ENCODE measurements at places on chromosomes 1 and 21. TPM values are rescaled to one million over a fixed set of nuclear protein-coding genes. Genes with fewer than 3 reads are reported as not detected.
A peak's percentile ranks its signal among the peaks of the same experiment; 100 is the strongest.

The KCND3 gene
- 5.5 TPM for total RNA-seq

The SPRR3 gene
- total RNA-seq: not detected

GRCh38 chr1:1381294-1381693 lies 6.3 kb upstream of the AURKAIP1 start:
- no peak overlapping the region for H3K4me3 ChIP-seq
- no peaks in the 10 kb centered on the region for H3K27me3 ChIP-seq
- no peak for DNase-seq
- peaks cover 4% of the 10 kb centered on the region for H3K4me1 ChIP-seq

DNA sequence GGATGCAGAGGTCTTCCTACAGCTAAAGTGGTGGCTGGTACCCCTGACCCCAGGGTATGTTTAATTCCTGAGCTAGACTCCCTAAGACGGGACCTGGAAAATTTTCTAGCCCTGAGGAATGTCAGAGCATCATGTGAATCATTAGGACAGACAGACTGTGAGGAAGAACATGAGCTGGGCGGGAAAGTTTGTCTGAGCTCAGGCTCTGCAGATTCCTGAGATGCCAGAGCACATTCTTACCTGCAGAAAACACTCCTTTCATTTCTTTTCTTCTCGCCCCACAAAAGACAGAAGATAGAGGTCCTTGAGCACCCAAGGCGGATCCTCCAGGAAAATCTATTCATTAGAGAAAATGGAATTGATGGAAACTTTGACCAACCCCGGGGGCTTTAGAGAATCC lies 6.5 kb downstream of the CAPN2 start:
- peak overlapping the region; percentile 73 for H3K27ac ChIP-seq
- H3K27me3 ChIP-seq: no peaks in the 10 kb centered on the region
- H3K4me1 ChIP-seq: peaks cover 98% of the 10 kb centered on the region

DNA sequence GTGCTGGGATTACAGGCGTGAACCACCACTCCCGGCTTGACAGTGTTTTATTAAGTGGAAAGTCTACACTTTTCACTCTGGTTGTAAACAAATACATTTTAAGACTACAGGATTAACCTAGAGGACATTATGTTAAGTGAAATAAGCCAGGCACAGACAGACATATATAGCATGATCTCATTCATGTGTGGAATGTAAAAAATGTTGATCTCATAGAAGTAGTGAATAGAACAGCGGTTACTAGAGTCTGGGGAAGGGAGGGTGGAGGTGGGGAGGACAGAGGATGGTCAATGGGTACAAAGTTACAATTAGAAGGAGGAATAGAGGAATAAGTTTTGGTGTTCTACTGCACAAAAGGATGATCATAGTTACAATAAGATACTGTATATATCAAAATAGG lies 16.9 kb downstream of the CTH start:
- H3K27me3 ChIP-seq: no peaks in the 10 kb centered on the region
- H3K4me1 ChIP-seq: no peaks in the 10 kb centered on the region
- H3K27ac ChIP-seq: no peak overlapping the region
- no peak overlapping the region for H3K4me3 ChIP-seq
- DNase-seq: no peak

DNA sequence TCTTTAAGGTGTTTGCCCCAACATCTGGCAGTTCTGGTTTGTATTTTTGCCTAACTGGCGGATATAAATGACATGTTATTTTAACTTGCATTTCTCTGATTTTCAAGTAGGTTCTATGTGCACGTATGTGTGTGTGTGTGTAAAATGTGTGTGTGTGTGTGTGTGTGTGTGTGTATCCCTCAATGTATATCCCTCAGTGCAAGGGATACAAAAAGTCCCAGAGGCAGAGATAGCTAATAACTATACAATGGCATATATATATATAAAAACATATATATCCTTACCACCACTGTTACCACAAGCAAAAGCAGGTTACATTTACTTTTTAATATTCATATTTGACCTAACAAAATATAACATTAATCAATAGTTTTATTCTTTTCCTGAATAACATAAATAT lies 95.0 kb upstream of the NR5A2 start:
- H3K27ac ChIP-seq: no peak overlapping the region

GRCh38 chr1:36128126-36128904 lies 3.3 kb upstream of the COL8A2 start:
- no peak overlapping the region for H3K4me3 ChIP-seq
- H3K4me1 ChIP-seq: peaks cover 15% of the 10 kb centered on the region
- no peak overlapping the region for H3K27ac ChIP-seq
- no peak for DNase-seq
- H3K36me3 ChIP-seq: no peaks in the 10 kb centered on the region

GRCh38 chr1:227893949-227894721 lies 53.6 kb downstream of the WNT9A start:
- H3K27me3 ChIP-seq: no peaks in the 10 kb centered on the region
- peak; percentile 32 for DNase-seq
- H3K4me1 ChIP-seq: no peaks in the 10 kb centered on the region
- no peak overlapping the region for H3K4me3 ChIP-seq

DNA sequence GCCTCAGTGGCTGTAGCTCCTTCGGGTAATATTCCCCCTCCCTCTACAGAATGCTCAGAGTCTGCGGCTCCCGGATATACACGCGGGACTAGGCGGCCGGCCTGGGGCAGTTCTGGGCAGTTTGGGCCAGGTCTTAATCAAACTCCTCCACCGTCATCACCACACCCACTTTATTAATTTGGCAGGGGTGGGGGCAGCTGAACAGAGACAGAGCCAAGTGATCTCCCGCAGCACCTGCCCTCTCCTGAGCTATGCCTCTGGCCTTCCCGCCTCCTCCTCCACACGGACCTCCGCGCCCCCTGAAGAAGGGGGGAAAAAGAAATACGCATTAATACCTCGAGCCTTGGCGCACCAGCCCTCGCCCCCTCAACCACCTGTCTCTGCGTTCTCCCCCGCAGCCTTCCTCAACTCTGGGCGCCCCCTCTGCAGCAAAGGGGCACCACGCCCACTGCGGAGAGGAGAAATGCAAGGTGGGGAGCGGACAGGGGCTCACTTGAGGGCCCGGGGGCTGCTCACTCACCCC lies 42.6 kb downstream of the CD34 start:
- H3K4me3 ChIP-seq: peak overlapping the region; percentile 88
- H3K4me1 ChIP-seq: peaks cover 84% of the 10 kb centered on the region
- DNase-seq: peak; percentile 68
- peak overlapping the region; percentile 95 for H3K27ac ChIP-seq
- peaks cover 20% of the 10 kb centered on the region for H3K36me3 ChIP-seq

DNA sequence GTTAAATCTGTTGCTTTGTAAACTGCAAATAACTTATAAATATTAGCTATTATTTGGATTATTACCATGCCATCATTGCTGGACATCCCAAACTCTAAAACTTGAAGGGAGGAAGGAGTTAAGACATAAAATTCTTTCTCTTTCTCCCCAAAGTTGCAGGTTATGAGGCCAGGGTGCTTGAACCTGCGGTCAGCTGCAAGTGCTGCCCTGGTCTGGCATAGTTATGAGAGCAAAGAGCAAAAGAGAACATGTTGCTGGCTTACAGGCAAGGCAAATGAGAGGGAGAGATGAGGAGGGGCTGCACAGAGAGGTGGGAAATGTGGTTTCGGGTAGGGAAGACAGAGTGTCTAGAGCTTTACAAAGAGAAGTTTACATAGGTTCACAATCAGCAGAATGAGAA lies 30.8 kb downstream of the GADD45A start:
- H3K27ac ChIP-seq: no peak overlapping the region
- H3K27me3 ChIP-seq: no peaks in the 10 kb centered on the region
- no peak overlapping the region for H3K4me3 ChIP-seq
- no peaks in the 10 kb centered on the region for H3K36me3 ChIP-seq
- peaks cover 27% of the 10 kb centered on the region for H3K4me1 ChIP-seq
- DNase-seq: no peak

The LCE1B gene
- not detected for total RNA-seq
